ENCODE measurements at places on chromosomes 4 and X.

DNA sequence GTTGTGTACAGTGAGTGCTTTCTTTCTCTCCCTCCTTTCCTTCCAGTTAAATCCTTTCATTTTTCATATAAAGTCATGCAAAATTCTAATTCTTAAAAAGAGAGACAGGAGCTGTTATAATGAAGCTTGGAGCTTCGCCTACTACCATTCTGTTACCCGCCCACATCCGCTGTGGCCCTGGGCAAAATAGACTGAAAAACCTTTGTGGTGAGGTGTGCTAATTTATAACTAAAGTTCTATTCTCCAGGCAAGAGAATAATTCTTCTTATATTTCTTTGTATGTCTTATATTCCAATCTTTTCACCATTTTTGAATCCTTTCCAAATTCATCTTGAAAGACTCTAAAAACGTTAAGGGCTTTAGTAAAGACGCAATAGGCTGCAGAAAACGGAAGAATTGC, 7.0 kb downstream of the QRFPR start:
- no peak for DNase-seq

GRCh38 chrX:121179972-121180371, 132.6 kb downstream of the GLUD2 start:
- no peak for DNase-seq

DNA sequence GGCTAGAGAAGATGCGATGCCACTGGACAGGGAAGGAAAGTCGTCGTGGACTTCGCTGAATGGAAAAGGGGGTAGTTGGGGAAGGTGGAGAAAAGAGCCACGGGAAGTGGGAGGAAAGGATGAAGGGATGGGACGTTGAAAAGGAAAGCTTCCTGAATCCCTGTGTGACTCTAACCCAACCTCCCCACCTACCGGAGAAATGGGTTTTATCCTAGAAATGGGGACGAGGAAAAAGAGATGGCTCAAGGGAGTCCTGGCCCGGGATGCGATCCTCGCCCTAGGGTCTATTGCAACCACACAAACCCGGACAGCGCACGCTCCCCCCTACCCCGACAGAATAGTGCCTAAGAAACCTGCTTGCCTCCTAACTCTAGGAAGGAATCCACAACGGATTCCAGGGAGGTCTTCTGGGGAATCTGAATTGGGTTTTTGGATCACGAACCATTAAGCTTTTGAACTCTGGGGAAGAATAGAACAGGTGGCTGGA, 738 bp upstream of the TSPAN5 start:
- DNase-seq = no peak

DNA sequence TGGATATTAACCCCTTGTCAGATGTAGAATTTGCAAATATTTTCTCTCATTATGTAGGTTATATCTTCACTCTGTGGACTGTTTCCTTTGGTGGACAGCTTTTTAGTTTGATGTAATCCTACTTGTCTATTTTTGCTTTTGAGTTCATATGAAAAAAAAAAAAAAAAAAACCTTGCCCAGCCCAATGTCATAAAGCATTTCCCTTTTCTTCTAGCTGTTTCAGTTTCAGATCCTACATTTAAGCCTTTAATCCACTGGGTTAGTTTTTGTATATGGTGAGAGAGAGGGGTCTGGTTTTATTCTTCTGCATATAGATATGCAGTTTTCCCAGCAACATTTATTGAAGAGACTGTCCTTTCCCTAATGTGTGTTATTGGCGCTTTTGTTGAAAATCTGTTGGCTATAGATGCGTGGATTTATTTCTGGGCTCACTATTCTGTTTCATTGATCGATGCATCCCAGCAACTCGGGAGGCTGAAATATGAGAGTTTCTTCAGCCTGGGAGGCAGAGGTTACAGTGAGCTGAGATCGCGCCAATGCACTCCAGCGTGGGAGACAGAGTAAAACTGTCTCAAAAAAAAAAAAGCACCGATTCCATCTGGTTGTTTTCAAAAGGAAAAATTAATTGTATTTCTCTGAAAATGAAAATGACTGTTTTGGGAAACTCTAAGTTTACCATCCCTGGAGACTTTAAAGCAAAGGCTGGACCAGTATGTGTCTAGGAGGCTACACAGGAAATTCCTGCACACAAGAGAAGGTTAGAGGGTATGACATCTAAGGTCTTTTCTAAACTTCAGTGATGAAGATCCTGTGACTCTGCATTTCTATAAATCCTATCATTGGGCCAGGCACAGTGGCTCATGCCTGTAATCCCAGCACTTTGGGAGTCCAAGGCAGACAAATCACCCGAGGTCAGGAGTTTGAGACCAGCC, 35.6 kb downstream of the STEEP1 start:
- DNase-seq = no peak

- no peak for DNase-seq
These were observed 8.4 kb upstream of the MEPE start for GRCh38 chr4:87824352-87824751.

- no peak for DNase-seq
These were observed 427.7 kb upstream of the MAGEB2 start for GRCh38 chrX:29787656-29788055.

GRCh38 chrX:106249706-106250379, 81.7 kb downstream of the PWWP3B start:
- DNase-seq = no peak
